ENCODE measurements at places on chromosomes 11 and 22.

- no peak for DNase-seq
Observed at GRCh38 chr11:31919175-31919574, 108.1 kb upstream of the PAX6 start.

DNA sequence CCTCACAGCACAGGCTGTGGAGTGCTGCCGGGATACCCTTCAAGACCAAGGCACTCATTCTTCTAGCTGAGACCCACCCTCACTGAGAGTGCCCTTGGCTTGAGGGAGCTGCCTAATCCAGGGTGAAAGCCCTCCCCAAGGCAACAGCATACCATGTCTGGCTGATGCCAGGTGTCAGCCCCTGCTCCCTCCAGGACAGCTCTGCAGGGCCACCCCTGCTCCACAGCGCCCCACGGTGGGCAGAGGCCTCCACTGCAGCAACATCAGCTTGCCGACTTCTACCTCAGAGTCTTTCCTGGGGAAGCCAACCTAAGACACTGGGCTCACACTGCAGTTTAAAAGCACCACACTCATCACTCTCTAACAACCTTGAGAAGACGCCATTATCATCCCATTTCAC lies 29.0 kb downstream of the TTLL1 start:
- DNase-seq, result no peak

DNA sequence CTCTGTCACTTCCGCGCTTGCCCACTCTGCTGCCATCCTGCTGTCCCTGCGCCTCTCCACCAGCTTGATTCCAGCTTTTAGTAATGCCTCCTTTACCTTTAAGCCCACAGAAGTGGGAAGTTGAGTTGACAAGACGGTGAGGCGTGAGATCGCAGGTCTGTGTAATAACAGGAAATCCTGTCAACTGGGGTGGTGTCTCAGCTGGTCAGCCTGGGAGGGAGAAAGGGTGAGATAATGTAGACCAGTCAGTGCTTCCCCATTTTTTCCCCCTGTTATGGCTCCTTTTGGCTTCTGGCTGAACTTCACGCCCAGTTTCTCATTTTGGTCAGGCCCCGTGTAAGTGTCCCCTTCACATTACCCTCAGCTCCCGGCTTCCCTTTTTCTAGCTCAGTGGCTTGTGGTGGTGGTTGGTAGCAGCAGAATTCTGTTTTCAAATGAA lies 98.9 kb downstream of the TRAF6 start:
- no peak for DNase-seq

GRCh38 chr11:70498171-70498571 lies 99.8 kb downstream of the CTTN start:
- DNase-seq, result no peak

- DNase-seq, result no peak
Observed at GRCh38 chr22:23289130-23289503, 108.8 kb downstream of the BCR start.

GRCh38 chr11:16356057-16356760 lies at the start of gene SOX6:
SOX6 (minus strand) TSS chr11:16356546; CDS start chr11:16341248, 15,298 bp downstream.
- no peak for DNase-seq

- no peak for DNase-seq
Observed at GRCh38 chr11:72769680-72770079, 17.5 kb upstream of the ARAP1 start.

DNA sequence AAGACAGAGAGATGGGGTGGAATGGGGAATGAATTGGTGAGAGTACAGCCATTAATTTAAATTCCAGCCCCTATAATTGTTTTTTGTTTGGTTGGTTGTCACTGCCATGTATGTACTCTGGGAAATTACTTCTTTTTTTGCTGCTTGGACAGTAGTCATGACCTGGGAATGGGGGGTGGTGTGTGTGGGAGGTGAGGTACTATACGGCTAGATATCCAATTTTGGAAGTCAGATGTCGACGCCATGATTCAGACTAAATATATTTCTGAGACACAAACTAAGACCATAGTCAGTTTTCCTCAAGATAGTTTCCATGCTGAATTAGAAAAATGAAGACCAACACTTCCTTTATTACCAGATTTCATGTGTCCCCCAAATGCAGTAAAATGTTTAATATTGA lies 7.4 kb upstream of the BDNF start:
- no peak for DNase-seq

- no peak for DNase-seq
Observed at GRCh38 chr11:4164884-4165590, 70.4 kb downstream of the RRM1 start.

DNA sequence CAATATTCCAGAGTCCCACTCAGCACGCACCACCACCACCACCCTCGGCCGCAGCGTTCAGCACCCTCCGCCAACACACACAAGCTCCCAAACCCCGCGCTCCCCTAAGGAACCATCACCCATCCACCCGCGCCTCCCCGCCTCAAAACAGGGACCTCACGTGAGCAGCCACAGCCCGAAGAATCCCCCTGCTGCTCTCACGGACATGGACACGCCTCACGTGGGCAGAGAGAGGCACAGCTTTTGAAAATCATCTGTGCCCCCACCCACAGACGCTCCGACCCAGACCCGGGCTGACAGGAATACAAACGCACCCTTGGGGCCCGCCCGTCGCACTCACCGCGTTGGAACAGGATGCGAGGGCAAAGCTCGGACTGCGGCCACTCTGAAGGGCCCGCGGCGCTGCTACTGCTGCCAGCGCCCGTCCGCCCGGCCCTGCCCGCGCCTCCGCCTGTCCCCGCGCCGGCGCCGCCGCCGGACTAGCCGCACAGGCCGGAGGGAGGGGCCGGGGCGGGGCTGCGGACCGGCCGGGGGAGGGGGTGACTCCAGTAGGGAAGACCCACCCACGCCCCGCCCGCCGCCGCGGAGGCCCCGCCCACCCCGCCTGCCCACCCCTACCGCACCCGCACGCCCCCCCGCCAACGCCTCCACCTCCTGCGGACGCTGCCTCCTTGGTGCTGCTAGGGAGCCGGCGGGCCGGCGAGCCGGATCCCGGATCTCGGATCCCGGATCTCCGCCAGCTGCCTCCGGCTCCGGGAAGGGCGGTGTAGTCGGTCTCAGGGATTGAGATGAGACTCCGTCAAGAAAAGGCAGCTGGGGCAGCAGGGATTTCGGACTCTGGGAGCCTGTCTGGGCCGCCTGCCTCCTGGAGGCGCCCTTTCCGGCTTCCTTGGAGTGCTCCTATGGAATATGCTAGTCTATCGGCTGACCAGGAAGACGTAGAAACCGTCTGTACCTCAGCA lies at the start of gene TRIM3:
Gene TRIM3 (minus strand): TSS at position 491 of the 962 bp plus-strand sequence. CDS start 8,246 bp downstream, outside the sequence.
- DNase-seq, result peak; percentile 92

GRCh38 chr22:48900327-48900597 lies 927.4 kb downstream of the BRD1 start:
- no peak for DNase-seq

DNA sequence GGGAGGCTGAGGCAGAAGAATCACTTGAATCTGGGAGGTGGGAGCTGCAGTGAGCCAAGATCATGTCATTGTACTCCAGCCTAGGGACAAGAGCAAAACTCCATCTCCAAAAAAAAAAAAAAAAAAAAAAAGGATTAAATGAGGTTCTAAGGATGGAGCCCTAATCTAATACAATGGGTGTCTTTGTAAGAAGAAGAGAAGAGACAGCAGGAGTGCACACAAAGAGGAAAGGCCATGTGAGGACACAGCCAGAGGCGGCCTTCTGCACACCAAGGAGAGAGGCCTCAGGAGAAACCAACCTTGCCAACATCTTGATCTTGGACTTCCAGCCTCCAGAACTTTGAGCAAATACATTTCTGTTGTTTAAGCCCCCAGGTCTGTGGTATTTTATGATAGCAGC lies 66.6 kb upstream of the CECR2 start:
- DNase-seq, result no peak

GRCh38 chr11:6402561-6402981 lies 12.3 kb downstream of the SMPD1 start:
- DNase-seq, result no peak

- DNase-seq, result no peak
Observed at GRCh38 chr11:120569861-120570260, 58.3 kb downstream of the GRIK4 start.

- DNase-seq, result no peak
Observed at GRCh38 chr11:47977623-47978022, 2.7 kb upstream of the PTPRJ start.

DNA sequence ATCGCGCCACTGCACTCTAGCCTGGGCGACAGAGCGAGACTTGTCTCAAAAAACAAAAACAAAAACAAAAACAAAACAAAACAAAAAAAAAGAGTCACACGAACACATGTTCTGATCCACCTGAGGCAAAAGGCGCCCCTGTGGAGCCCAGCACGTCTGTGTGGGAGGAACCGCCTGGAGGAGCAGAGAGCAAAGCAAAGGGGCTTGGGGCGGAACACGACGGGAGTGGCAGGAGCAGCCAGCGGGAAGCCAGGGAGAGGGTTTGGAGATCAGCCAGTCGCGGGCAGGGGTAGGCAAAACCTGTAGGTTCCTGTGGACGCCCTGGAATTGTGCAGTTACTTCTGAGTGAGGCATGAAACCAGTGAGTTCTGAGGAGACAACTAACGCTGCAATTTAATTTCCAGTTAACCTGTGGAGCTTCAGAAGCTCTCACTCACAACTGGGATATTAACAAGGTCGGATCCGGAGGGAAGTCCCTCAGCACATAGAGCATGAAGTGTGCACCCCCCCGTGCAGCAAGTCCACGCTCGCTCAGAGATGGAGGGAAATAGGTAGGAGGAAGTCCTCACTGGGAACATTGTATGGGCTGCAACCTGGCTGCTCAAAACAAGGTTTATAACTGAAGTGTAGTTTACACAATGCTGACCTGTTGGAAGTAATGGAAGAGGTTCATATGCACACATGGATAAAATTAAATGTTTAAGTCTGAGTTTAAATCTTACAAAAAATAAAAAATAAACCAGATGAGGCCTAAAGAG lies 13.2 kb upstream of the USP18 start:
- no peak for DNase-seq

- no peak for DNase-seq
Observed at GRCh38 chr11:45647786-45648185, 17.6 kb downstream of the CHST1 start.

GRCh38 chr22:44855855-44856254 lies 103.5 kb downstream of the ARHGAP8 start:
- DNase-seq, result no peak

DNA sequence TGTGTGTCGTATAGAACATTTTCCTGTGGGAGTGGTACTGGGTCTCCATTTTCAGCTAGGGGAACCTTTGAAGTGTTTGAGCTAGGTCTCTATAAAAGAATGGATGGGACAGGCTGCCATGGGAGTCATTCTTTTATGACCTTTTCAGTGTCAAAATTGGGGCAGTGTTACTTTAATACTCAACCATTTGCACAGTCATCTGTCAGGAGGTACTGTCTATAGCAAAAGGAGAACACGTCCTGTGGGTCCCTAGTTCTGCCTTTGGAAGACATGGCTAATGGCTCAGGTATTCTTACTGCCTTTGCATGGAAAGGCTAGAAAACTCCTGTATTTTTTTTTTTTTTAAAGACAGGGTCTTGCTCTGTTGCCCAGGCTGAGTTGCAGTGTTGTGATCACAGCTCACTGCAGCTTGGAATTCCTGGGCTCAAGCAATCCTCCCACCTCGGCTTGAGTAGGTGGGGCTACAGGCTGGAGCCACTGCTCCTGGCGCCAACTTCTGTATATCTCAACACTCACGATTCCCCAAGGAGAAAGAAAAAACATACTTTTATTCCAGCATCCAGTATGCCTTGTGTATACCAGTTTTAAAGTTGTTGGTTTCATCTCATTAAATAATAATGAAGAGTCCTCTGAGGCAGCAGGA lies 2.1 kb upstream of the ATF4 start:
- DNase-seq, result no peak

DNA sequence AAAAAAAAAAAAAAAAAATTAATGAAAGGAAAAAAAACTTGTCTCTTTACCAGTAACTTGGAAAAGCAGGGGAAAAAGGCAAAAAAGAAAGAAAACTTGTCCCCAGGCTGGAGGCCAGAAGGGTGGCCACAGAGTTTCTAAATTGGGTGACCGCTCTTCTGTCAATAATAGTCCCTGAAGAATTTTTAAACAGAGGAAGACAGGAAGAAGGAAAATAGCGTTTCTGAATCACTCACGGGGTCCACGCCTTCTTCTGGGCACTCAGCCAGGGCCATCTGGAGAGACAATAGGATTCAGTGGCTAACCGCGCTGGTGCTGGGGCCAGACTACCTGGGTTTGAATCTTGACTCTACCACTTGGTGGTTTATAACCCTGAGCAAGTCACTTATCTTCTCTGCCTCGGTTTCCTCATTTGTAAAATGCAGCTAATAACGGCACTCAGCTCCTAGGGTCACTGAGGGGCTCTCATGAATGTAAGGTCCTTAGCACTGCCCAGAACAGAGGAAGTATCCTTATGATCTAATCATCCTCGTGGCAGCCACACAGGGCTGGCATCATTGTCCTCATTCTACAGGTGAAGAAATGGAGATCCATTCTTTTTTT lies 7.0 kb downstream of the C11orf86 start:
- no peak for DNase-seq

DNA sequence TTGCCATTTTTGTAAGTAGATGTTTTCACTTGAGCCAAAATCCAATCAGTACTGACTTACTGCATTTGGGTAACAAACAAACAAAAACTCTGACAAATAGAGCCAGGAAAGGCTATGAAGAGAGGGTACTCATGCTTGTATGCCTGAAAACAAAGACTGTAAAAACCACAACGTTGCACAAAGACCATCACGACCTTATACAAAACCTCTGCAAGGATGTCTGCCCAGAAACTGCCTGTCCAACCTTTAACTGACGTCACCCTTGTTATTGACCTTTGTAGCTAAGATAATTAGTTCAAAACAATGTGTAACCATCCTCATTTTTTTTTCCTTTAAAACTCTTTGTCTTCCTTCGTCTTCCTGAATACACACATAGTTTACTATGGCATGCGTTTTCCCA lies 804 bp upstream of the CREBZF start:
- DNase-seq, result no peak

GRCh38 chr11:43871051-43871450 lies 9.6 kb upstream of the ALKBH3 start:
- DNase-seq, result no peak

GRCh38 chr11:126548581-126549550 lies 193.4 kb downstream of the ST3GAL4 start:
- DNase-seq, result no peak

- DNase-seq, result no peak
Observed at GRCh38 chr11:69001243-69002081, 11.6 kb downstream of the MRGPRF start.

- no peak for DNase-seq
Observed at GRCh38 chr22:22730655-22731373, 86.4 kb downstream of the GGTLC2 start.

DNA sequence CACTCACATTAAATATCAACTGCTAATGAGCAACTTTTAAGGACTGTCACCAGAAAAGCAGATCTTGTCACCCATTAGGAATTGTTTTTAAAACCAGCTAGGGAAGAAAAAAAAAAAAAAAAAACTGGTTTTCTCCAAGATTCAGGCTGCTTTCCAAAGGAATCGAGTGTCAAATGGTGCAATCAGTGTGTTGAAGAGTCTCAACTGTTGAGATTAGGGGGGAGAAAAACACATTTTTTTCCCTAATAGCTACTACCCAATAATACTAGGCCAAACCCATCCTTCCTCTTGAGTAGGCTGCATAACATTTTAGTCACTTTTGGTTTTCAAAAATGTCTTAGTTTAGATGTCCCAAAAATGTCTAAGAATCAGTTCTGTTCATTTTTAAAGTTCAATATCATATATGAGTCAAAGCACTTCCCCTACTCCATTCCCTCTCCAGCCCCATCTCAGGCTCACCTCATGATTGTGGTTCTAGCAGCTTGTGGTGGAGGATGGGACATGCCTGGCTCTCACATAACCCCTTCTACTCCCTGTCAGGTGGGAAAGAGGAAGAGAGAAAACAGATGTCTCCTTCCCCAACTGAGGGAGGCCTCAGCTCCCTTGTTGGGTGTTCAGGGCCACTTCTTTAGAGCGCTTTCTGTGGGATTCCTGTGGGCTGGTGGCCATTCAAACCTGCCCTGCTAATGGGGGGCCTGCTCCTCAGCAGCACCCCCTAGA lies 193.6 kb downstream of the CWF19L2 start:
- no peak for DNase-seq

GRCh38 chr11:78982473-78982872 lies 407.8 kb upstream of the NARS2 start:
- no peak for DNase-seq
